Kasumi-1 (cell line): ENCODE measurements at places on chromosomes 3 and 15.

- no peak for DNase-seq
These were observed 78.2 kb downstream of the KCNH8 start for GRCh38 chr3:19226479-19226878.

GRCh38 chr3:141972399-141972798 lies 96.0 kb downstream of the ATP1B3 start:
- no peak for DNase-seq

- DNase-seq: no peak
These were observed 43.5 kb downstream of the UBE2E2 start for GRCh38 chr3:23246651-23247050.

GRCh38 chr15:55530861-55531313 lies 22.9 kb upstream of the DNAAF4 start:
- DNase-seq: no peak

- no peak for DNase-seq
These were observed 198.3 kb downstream of the ERC2 start for GRCh38 chr3:56269755-56270535.
